ENCODE measurements at places on chromosomes 6 and 20. TPM values are rescaled to one million over a fixed set of nuclear protein-coding genes. Genes with fewer than 3 reads are reported as not detected.

Gene FOXF2
- total RNA-seq = not detected

Gene TTBK1
- 1.2 TPM for total RNA-seq

Gene MAPK14
- 53.0 TPM for total RNA-seq

DNA sequence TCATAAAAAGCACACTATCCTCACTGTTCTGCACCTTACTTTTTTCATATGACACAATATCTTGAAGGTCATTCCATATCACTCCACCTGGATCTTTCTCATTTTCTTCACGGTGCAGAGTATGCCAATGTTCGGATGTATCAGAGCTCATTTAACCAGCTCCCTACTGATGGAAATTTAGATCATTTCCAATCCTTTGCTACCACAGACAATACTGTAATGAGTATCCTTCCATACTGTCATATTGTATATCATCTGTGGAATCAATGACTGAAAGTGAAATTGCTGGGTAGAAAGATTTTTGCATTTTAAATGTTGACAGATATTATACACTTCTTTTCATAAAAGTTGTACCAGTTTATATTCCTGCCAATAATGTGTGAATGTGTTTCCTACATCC lies 2.2 kb upstream of the RAB44 start:
- peaks cover 2% of the 10 kb centered on the region for H3K36me3 ChIP-seq
- H3K27ac ChIP-seq = peak overlapping the region; percentile 11
- H3K4me3 ChIP-seq = peak overlapping the region; percentile 27

Gene SALL4
- total RNA-seq = 0.10 TPM

Gene PRDM13
- total RNA-seq = not detected

DNA sequence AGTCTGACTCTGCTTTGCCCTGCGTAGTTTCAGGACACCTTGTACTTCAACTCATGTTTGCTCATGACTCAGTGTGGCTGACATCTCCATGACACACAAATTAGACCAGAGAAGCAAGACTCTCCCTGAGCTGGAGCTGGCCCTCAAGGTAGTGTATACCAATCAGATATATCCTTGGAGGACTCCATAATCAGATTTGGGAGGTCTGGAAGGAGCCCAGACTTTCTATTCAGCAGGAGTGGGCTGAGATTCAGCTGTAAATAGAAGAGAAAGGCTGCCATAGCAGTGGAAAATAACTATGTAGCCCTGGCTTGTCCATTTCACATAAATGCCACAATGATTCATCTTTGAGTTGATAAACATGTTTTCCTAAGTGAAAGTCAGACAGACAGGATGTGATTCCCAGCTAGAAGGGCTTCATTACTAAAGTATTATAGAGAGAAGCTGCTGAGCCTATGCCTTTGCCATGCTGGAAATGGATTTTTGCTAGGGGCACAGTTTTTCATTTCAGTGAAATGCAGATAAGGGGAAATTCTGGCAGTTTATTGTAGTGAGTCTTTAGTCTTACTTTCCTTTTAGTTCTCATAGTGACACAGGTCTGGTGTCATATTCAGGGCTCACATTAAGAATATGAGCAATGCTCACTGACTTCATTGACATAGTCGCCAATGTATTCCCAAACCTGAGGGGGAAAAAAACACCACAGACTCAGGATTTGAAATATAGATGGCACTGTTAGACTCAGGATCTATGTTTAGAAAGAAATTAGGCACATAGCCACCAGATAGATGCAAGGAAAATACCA lies 95.3 kb downstream of the CLVS2 start:
- H3K36me3 ChIP-seq = no peaks in the 10 kb centered on the region
- no peaks in the 10 kb centered on the region for H3K27me3 ChIP-seq
- H3K27ac ChIP-seq = no peak overlapping the region
- H3K4me1 ChIP-seq = no peaks in the 10 kb centered on the region
- DNase-seq = no peak

DNA sequence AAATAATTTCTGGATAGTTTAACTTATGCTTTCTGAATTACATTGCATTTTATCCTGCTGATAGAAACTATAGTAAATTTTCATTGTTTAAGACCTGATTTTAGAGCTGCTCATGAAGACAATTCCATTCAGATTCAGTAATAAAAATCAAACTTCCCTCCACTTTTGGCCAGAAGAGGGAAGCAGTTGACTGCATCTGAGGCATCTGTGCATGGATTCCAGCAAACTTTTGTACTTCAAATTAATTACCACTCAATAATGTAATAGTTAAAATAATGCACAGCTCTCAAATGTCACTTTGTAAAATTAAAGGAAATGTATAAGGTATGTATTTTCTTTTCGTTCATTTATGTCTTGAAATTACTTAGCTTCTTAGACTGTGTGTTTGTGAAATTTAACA lies 64.2 kb upstream of the SLC35B3 start:
- no peak overlapping the region for H3K4me3 ChIP-seq
- H3K27me3 ChIP-seq = no peaks in the 10 kb centered on the region
- H3K27ac ChIP-seq = no peak overlapping the region
- H3K4me1 ChIP-seq = no peaks in the 10 kb centered on the region
- H3K36me3 ChIP-seq = no peaks in the 10 kb centered on the region

GRCh38 chr6:149501201-149501600 lies 16.4 kb upstream of the ZC3H12D start:
- no peak for DNase-seq
- H3K27me3 ChIP-seq = no peaks in the 10 kb centered on the region
- peak overlapping the region; percentile 98 for H3K27ac ChIP-seq
- peaks cover 95% of the 10 kb centered on the region for H3K4me1 ChIP-seq
- H3K36me3 ChIP-seq = peaks cover 29% of the 10 kb centered on the region

Gene TFAP2C
- not detected for total RNA-seq

GRCh38 chr20:14036567-14036966 lies 41.3 kb downstream of the MACROD2 start:
- no peaks in the 10 kb centered on the region for H3K4me1 ChIP-seq
- no peaks in the 10 kb centered on the region for H3K36me3 ChIP-seq
- no peak overlapping the region for H3K27ac ChIP-seq
- no peak for DNase-seq
- no peaks in the 10 kb centered on the region for H3K27me3 ChIP-seq

DNA sequence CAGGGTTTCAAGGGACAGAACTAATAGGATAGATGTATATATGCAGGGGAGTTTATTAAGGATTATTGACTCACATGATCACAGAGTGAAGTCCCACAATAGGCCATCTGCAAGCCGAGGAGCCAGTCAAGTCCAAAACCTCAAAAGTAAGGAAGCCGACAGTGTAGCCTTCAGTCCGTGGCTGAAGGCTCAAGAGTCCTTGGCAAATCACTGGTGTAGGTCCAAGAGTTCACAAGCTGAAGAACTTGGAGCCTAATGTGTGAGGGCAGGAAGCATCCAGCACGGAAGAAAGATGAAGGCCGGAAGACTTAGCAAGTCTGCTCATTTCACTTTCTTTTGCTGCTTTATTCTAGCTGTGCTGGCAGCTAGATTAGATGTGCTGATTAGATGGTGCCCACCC lies 128.0 kb downstream of the TNFRSF21 start:
- no peak overlapping the region for H3K4me3 ChIP-seq
- no peak overlapping the region for H3K27ac ChIP-seq
- no peaks in the 10 kb centered on the region for H3K36me3 ChIP-seq
- H3K4me1 ChIP-seq = no peaks in the 10 kb centered on the region

Gene TULP1
- total RNA-seq = not detected

Gene TNFRSF21
- total RNA-seq = 5.8 TPM

DNA sequence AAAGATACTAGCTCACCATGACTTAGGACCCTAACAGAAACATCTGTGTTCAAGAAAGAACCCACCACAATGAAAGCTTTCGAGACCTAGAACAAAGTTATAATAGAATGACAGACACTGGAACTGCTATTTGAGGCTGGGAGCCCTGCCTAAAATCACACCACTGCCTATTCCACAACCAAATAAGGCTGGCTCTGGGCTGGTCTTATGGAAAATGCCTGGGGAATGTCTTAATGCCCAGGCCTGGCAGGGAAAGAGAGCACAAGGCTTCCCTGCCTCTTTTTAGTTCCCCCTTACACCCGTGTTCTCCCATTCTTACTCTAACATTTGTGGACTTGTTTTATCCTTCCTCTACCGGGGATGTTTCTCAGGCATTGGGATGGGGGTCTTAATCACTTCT lies 5.6 kb upstream of the METTL24 start:
- H3K27me3 ChIP-seq = peaks cover 15% of the 10 kb centered on the region
- no peak overlapping the region for H3K27ac ChIP-seq
- no peaks in the 10 kb centered on the region for H3K36me3 ChIP-seq
- no peak for DNase-seq

Gene DDX43
- total RNA-seq = 0.77 TPM

Gene PRND
- total RNA-seq = not detected

GRCh38 chr6:116443105-116443504 lies 18.1 kb upstream of the CALHM6 start:
- H3K4me3 ChIP-seq = no peak overlapping the region
- H3K36me3 ChIP-seq = no peaks in the 10 kb centered on the region
- H3K27ac ChIP-seq = no peak overlapping the region
- DNase-seq = no peak

DNA sequence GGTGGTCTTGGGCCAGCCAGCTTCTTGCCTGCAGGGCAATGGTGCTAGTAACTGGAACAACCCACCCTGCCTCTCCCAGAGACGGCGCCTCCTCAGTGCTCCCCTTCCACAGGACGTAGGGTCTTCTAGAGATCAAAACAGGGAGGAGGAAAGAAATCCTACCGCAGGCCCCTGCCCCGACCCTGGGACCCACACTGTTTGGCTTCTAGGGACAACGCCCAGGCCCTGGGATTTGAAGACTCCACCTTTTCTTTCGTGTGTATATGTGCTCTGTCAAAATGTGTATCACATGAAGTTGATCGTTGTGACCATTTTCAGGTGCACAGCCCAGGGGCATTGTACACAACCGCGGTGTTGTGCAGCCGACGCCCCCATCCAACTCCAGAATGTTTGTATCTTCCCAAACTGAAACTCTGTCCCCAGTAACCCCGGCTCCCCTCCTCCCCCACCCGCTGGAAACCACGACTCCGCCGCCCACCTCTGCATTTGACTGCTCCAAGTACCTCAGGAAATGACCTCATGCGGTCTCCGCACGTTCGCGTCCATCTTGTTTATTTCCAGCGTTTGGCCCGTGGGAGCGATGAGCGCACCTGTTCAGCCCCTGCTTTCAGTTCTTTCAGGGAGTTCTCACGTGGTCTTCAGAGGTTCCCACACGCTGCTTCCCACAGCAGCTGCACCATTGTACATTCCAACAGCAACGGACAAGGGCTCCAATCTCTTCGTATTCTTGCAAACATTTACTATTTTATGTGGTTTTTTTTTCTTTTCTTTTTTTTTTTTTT lies 3.4 kb upstream of the BHLHE23 start:
- H3K36me3 ChIP-seq = peaks cover 8% of the 10 kb centered on the region
- H3K27me3 ChIP-seq = peaks cover 58% of the 10 kb centered on the region
- peak overlapping the region; percentile 74 for H3K4me3 ChIP-seq
- no peak overlapping the region for H3K27ac ChIP-seq
- H3K4me1 ChIP-seq = peaks cover 23% of the 10 kb centered on the region

DNA sequence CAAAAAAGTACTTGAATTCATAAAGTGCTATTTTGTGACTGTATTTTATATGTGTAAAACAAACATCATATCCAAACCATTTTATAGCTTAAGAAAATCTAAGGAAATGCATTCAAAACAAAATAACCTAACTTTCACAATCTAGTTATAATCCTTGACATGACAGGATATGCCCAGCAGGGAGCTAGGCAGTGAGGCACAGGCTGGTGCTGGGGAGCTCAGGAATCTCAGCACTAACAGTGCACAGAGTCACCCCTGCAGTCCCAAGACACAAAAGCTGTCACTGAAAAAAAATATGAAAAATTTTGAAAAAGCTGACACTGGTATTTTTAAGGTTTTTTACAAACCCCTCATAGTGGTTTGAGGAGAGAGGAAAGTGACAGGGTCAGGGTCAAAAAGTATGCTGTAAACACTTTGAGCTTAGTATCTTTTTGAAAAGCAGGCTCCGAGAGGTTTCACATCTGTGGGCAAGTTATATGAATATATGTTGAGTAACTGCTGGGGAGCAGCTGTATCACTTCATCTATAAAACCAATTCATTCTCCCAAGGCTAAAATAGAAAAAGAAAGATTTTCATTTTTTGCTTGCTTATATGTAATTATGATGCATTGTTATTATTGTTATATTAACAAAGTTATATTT lies 24.1 kb downstream of the LGSN start:
- no peaks in the 10 kb centered on the region for H3K4me1 ChIP-seq
- no peaks in the 10 kb centered on the region for H3K27me3 ChIP-seq
- H3K4me3 ChIP-seq = no peak overlapping the region
- no peak for DNase-seq

Gene GPLD1
- 0.82 TPM for total RNA-seq

GRCh38 chr20:53468587-53468986 lies 125.1 kb downstream of the ZNF217 start:
- no peak overlapping the region for H3K4me3 ChIP-seq
- no peaks in the 10 kb centered on the region for H3K27me3 ChIP-seq
- H3K36me3 ChIP-seq = peaks cover 6% of the 10 kb centered on the region
- DNase-seq = no peak

All from activated T-cell treated with anti-CD3 and anti-CD28 coated beads, Interleukin-2, amount 50 U/mL, for 72 hours (primary cell).